ENCODE measurements at places on chromosomes 12 and 14. TPM values are rescaled to one million over a fixed set of nuclear protein-coding genes. Genes with fewer than 3 reads are reported as not detected.

- H3K4me1 ChIP-seq, result no peaks in the 10 kb centered on the region
- H3K27me3 ChIP-seq, result no peaks in the 10 kb centered on the region
- no peak overlapping the region for H3K27ac ChIP-seq
- DNase-seq, result no peak
Observed at GRCh38 chr12:120183211-120183631, 11.3 kb downstream of the GCN1 start.

GRCh38 chr14:99664058-99664936 is 19.4 kb downstream of the HHIPL1 start:
- no peak for DNase-seq
- no peaks in the 10 kb centered on the region for H3K4me1 ChIP-seq
- no peak overlapping the region for H3K27ac ChIP-seq
- H3K4me3 ChIP-seq, result no peak overlapping the region
- H3K27me3 ChIP-seq, result no peaks in the 10 kb centered on the region

- H3K4me3 ChIP-seq, result no peak overlapping the region
- peaks cover 6% of the 10 kb centered on the region for H3K4me1 ChIP-seq
- no peaks in the 10 kb centered on the region for H3K36me3 ChIP-seq
Observed at GRCh38 chr12:29673346-29673745, 110.4 kb downstream of the TMTC1 start.

- DNase-seq, result no peak
- no peaks in the 10 kb centered on the region for H3K27me3 ChIP-seq
- peaks cover 12% of the 10 kb centered on the region for H3K4me1 ChIP-seq
- H3K36me3 ChIP-seq, result no peaks in the 10 kb centered on the region
- H3K4me3 ChIP-seq, result no peak overlapping the region
- no peak overlapping the region for H3K27ac ChIP-seq
Observed at GRCh38 chr12:116654226-116654743, 83.6 kb downstream of the SPRING1 start.

DNA sequence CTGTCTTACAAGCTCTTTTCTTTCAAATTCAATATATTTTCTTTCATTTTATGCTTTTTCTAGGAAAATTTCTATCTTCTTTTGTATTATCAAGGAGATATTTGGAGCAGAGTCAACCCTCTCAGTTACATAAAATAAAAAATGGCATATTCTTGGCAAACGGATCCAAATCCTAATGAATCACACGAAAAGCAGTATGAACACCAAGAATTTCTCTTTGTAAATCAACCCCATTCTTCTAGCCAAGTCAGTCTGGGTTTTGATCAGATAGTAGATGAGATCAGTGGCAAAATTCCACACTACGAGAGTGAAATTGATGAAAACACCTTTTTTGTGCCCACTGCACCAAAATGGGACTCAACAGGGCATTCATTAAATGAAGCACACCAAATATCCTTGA is 20.6 kb downstream of the PIK3C2G start:
- H3K4me3 ChIP-seq, result no peak overlapping the region
- H3K36me3 ChIP-seq, result no peaks in the 10 kb centered on the region
- no peak for DNase-seq

- H3K27ac ChIP-seq, result peak overlapping the region; percentile 3
- H3K36me3 ChIP-seq, result no peaks in the 10 kb centered on the region
- no peak overlapping the region for H3K4me3 ChIP-seq
- H3K4me1 ChIP-seq, result peaks cover 39% of the 10 kb centered on the region
Observed at GRCh38 chr12:53594897-53595615, 31.1 kb downstream of the ATF7 start.

GRCh38 chr12:6662602-6662905 is 365 bp downstream of the ING4 start:
- peak overlapping the region; percentile 91 for H3K4me3 ChIP-seq
- H3K27ac ChIP-seq, result peak overlapping the region; percentile 74

- H3K4me3 ChIP-seq, result peak overlapping the region; percentile 69
- peaks cover 8% of the 10 kb centered on the region for H3K4me1 ChIP-seq
- H3K27ac ChIP-seq, result peak overlapping the region; percentile 17
- H3K27me3 ChIP-seq, result no peaks in the 10 kb centered on the region
- no peak for DNase-seq
Observed at GRCh38 chr12:130775953-130776856, 60.1 kb upstream of the RIMBP2 start.

GRCh38 chr12:129325566-129325965 is 472.3 kb downstream of the GLT1D1 start:
- DNase-seq, result no peak
- no peaks in the 10 kb centered on the region for H3K36me3 ChIP-seq
- no peak overlapping the region for H3K4me3 ChIP-seq

DNA sequence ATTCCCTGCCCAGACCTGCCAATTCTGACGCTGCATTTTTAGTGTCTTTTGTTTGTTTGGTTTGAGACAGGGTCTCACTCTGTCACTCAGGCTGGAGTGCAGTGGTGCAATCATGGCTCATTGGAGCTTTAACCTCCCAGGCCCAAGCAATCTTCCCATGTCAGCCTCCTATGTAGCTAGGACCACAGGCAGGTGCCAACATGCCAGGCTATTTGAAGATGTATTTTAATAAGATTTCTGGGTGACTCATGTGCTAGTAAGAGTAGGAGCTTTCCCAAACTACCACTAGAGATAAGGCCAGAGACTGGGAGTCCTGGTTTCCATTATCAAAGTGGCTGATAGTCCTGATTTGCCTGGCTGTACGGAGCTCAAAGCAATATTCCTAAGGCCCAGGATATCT is 693.3 kb downstream of the MED13L start:
- H3K27me3 ChIP-seq, result no peaks in the 10 kb centered on the region
- H3K27ac ChIP-seq, result no peak overlapping the region
- no peaks in the 10 kb centered on the region for H3K36me3 ChIP-seq
- no peak for DNase-seq

DNA sequence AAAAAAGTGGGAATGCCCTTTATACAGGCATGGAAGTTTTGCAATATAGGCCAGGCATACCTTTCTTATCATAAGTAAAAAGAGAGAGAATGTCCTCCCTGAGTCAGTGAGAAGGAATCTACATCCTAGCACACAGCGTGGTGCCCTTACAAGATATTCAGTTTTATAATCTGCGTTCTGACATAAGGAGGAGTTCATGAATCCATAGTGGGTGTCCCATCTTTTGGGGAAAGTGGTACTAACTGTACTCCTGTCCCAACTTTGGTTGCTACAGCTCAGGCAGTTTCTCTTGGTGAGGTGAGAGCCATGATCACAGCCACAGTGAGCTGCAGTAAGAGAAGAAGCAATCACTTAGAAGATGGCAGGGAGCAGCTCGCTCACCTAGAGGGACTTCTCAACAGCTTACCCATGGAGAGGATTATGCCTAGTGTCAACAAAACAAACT is 332.9 kb downstream of the BCAT1 start:
- no peaks in the 10 kb centered on the region for H3K27me3 ChIP-seq
- H3K4me3 ChIP-seq, result no peak overlapping the region
- no peaks in the 10 kb centered on the region for H3K4me1 ChIP-seq
- DNase-seq, result no peak
- H3K36me3 ChIP-seq, result no peaks in the 10 kb centered on the region

GRCh38 chr12:106020736-106021135 is 118.0 kb downstream of the NUAK1 start:
- no peaks in the 10 kb centered on the region for H3K27me3 ChIP-seq
- H3K4me1 ChIP-seq, result peaks cover 11% of the 10 kb centered on the region
- peak overlapping the region; percentile 73 for H3K27ac ChIP-seq

- no peaks in the 10 kb centered on the region for H3K36me3 ChIP-seq
- no peaks in the 10 kb centered on the region for H3K27me3 ChIP-seq
- H3K27ac ChIP-seq, result no peak overlapping the region
- H3K4me3 ChIP-seq, result no peak overlapping the region
Observed at GRCh38 chr12:87384226-87384625, 645.0 kb downstream of the C12orf50 start.

GRCh38 chr12:105538880-105539279 is 208.4 kb downstream of the C12orf75 start:
- H3K27ac ChIP-seq, result no peak overlapping the region
- no peaks in the 10 kb centered on the region for H3K27me3 ChIP-seq
- H3K4me3 ChIP-seq, result no peak overlapping the region

GRCh38 chr12:34291001-34291400 is 268.7 kb downstream of the ALG10 start:
- no peak overlapping the region for H3K4me3 ChIP-seq
- H3K4me1 ChIP-seq, result no peaks in the 10 kb centered on the region
- H3K27me3 ChIP-seq, result no peaks in the 10 kb centered on the region
- H3K36me3 ChIP-seq, result no peaks in the 10 kb centered on the region

DNA sequence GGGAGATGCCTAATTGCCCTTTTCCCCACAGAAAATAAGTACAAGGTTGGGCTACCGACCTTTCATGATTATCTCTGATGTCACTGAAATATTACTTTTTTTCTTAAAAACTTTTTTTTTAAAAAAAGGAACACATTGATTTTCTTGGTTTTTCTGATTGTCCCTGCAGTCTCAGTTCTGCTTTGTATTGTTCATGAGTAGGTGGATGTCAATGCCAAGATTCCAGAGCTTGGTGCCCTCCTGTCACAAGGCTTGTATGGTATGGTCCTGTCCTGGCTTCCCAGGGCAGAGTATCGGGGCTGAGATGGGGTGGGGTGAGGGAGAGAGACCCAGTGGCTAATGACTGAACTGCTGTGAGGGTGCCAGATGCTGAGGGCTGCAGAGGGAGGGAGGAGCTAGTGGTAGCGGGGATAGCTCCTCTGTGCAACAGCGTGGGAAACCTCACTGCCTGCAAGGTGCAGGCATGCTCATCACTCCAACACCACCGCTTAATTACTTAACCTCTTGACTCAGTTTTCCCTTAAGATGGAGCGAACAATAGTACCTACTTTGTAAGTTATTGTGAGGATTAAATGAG is 4.4 kb upstream of the CTDSP2 start:
- no peaks in the 10 kb centered on the region for H3K36me3 ChIP-seq
- peak overlapping the region; percentile 90 for H3K27ac ChIP-seq
- no peak for DNase-seq
- no peaks in the 10 kb centered on the region for H3K27me3 ChIP-seq

DNA sequence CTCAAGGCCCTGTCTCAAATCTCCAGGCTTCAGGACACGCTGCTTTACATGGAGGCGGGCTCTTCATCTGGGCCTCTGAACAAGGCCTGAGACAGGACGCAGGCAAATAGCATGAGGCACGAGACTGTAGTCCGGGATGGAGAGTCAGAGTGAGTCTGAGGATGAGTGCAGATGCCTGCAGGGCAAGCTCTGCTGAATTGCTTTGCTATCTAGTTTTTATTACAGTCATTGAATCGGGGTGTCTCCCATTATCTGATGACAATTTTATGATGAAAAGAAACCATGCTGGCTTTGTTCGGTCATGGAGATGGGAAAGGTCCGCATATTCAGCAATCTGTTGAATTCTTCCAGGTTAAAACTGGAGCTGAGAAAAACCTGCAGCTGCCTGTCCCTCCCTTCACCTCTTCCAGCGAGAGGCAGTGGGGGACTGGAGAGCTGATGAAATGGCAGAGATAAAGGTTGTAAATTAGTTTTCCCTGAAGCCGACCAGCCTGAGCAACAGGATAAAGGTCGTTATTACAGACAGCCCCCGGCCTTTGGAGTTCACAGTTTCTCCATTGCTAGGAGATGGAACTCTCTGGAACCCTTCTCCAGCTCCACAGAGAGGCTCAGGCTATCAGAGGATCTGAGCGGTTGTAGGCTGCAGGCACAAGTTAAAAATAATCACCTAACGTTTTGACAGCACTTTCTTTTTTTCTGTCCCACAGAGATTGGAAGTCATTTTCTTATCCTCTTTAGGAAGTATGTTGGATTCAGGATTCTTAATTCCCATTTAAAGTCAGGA is 1.3 kb upstream of the ADGRD1 start:
- DNase-seq, result no peak
- H3K4me3 ChIP-seq, result no peak overlapping the region
- no peaks in the 10 kb centered on the region for H3K4me1 ChIP-seq
- no peaks in the 10 kb centered on the region for H3K36me3 ChIP-seq
- H3K27me3 ChIP-seq, result no peaks in the 10 kb centered on the region

DNA sequence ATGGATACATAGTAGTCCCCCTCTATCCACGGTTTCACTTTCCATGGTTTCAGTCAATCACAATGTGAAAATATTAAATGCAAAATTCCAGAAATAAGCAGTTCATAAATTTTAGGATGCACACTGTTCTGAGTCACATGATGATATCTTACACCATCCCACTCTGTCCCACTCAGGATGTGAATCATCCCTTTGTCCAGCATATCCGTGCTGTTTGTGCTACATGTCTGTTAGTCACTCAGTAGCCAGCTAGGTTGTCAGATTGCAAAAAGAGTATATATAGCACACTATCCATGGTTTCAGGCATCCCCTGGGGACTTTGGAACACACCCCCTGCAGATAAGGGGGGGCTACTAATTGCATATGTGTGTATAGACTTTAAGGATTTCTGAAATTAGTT is 8.1 kb upstream of the NAA30 start:
- no peaks in the 10 kb centered on the region for H3K4me1 ChIP-seq
- no peaks in the 10 kb centered on the region for H3K27me3 ChIP-seq
- H3K4me3 ChIP-seq, result no peak overlapping the region
- DNase-seq, result no peak

GRCh38 chr12:108441549-108441948 is 73.5 kb upstream of the FICD start:
- no peaks in the 10 kb centered on the region for H3K4me1 ChIP-seq
- H3K27me3 ChIP-seq, result no peaks in the 10 kb centered on the region
- H3K36me3 ChIP-seq, result no peaks in the 10 kb centered on the region
- no peak overlapping the region for H3K4me3 ChIP-seq
- no peak overlapping the region for H3K27ac ChIP-seq
- no peak for DNase-seq

GRCh38 chr14:65745396-65746190 is 333.1 kb downstream of the FUT8 start:
- peaks cover 6% of the 10 kb centered on the region for H3K36me3 ChIP-seq
- no peak for DNase-seq
- H3K4me3 ChIP-seq, result no peak overlapping the region

GRCh38 chr14:34056046-34056445 is 105.2 kb upstream of the EGLN3 start:
- no peaks in the 10 kb centered on the region for H3K36me3 ChIP-seq
- no peak for DNase-seq
- no peak overlapping the region for H3K27ac ChIP-seq

GLIPR1 gene
- 66.9 TPM for total RNA-seq

NR2C1 gene
- 92.8 TPM for total RNA-seq

RAB15 gene
- total RNA-seq, result 7.8 TPM

UNC79 gene
- 0.21 TPM for total RNA-seq

PLEKHG3 gene
- total RNA-seq, result 63.2 TPM

MIPOL1 gene
- total RNA-seq, result 16.8 TPM

KIF21A gene
- 21.9 TPM for total RNA-seq

CLEC2A gene
- not detected for total RNA-seq

CFAP54 gene
- 4.2 TPM for total RNA-seq

Measured in thoracic aorta (tissue), 2 donors.